ENCODE measurements at places on chromosomes 1 and 21. TPM values are rescaled to one million over a fixed set of nuclear protein-coding genes. Genes with fewer than 3 reads are reported as not detected.

- DNase-seq, result no peak
These were observed 7.7 kb downstream of the ANKRD35 start for GRCh38 chr1:145877923-145878486.

GRCh38 chr21:21290751-21291150, 292.5 kb downstream of the NCAM2 start:
- DNase-seq, result no peak

GRCh38 chr1:178461701-178462100, 35.1 kb downstream of the CLEC20A start:
- DNase-seq, result no peak

EPB41 gene
- total RNA-seq, result 19.1 TPM

CACNA1S gene
- not detected for total RNA-seq

Data from right atrium auricular region (tissue), 2 donors.